ENCODE measurements at places on chromosomes 4 and X. TPM values are rescaled to one million over a fixed set of nuclear protein-coding genes. Genes with fewer than 3 reads are reported as not detected.

- peaks cover 27% of the 10 kb centered on the region for H3K4me1 ChIP-seq
- H3K4me3 ChIP-seq = no peak overlapping the region
- H3K27ac ChIP-seq = no peak overlapping the region
- H3K27me3 ChIP-seq = no peaks in the 10 kb centered on the region
- no peak for DNase-seq
Observed at GRCh38 chr4:52915730-52916300, 53.7 kb downstream of the RASL11B start.

DNA sequence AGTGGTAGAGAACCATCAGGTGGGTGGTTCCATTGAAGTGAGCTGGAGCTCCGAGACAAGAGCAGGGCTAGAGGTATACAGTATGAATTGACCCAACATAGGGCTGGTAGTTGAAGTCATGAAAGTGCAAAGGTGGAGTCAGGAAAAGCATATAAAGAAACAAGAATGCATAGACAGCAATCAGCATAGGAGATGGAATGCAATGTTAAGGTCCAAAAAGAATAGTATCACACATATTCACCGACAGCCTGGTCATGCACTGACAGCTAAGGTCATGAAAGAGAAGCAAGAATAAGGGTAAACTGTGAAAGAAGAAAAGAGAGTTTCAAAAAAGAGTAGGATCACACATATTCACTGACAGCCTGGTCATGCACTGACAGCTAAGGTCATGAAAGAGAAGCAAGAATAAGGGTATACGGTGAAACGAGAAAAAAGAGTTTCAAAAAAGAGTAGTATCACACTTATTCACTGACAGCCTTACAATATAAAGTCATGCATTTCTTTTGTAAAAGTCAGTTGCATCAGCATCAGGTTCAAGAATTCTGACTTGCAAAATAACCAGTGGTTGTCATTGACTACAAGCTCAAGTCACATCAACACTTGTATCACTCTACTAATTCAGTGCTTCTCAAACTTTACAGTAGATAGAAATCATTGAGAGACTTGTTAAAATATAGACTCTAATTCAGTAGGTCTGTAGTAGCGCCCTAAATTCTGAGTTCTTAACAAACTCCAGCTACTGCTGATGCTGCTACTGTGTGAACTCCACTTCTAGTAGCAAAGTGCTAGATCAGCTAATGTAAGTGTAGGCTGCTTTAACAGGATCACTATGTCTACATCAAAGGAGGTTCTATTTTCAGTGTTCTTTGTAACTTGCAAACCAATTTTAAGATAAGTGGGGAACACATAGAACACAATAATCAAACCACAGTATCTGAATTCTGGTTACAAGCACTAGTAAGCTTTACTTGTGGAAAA is 221.9 kb downstream of the PDGFC start:
- H3K4me1 ChIP-seq = no peaks in the 10 kb centered on the region
- no peaks in the 10 kb centered on the region for H3K36me3 ChIP-seq
- no peak overlapping the region for H3K4me3 ChIP-seq
- no peak for DNase-seq
- no peak overlapping the region for H3K27ac ChIP-seq

GRCh38 chr4:100983426-100983825 is 363.9 kb downstream of the PPP3CA start:
- H3K36me3 ChIP-seq = no peaks in the 10 kb centered on the region
- DNase-seq = no peak
- H3K27me3 ChIP-seq = no peaks in the 10 kb centered on the region
- H3K4me3 ChIP-seq = no peak overlapping the region
- no peak overlapping the region for H3K27ac ChIP-seq
- peaks cover 7% of the 10 kb centered on the region for H3K4me1 ChIP-seq

The SUPT20HL2 gene
- total RNA-seq = not detected
